ENCODE measurements at places on chromosomes 2 and 18. TPM values are rescaled to one million over a fixed set of nuclear protein-coding genes. Genes with fewer than 3 reads are reported as not detected.

DNA sequence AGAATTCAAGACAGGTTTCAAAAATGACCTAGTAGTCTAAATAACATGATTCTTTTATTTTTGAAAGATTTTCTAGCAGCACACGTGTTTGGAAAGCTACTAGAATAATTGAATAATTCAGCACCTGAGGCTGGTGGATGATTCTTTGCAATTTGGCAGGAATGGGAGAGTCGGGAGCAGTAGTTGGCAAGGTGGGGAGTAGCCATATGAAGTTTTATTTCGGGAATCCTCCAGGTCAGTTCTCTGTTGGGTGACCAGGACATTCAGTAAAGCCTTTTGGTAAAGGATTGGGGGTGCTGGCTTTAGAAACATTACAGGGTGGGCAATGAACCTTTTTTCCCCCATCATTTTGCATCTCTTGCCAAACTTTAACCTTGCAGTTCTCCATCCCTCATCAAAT is 75.0 kb upstream of the LYPD6B start:
- no peaks in the 10 kb centered on the region for H3K27me3 ChIP-seq
- H3K4me1 ChIP-seq: no peaks in the 10 kb centered on the region
- no peak for DNase-seq
- no peaks in the 10 kb centered on the region for H3K36me3 ChIP-seq

DNA sequence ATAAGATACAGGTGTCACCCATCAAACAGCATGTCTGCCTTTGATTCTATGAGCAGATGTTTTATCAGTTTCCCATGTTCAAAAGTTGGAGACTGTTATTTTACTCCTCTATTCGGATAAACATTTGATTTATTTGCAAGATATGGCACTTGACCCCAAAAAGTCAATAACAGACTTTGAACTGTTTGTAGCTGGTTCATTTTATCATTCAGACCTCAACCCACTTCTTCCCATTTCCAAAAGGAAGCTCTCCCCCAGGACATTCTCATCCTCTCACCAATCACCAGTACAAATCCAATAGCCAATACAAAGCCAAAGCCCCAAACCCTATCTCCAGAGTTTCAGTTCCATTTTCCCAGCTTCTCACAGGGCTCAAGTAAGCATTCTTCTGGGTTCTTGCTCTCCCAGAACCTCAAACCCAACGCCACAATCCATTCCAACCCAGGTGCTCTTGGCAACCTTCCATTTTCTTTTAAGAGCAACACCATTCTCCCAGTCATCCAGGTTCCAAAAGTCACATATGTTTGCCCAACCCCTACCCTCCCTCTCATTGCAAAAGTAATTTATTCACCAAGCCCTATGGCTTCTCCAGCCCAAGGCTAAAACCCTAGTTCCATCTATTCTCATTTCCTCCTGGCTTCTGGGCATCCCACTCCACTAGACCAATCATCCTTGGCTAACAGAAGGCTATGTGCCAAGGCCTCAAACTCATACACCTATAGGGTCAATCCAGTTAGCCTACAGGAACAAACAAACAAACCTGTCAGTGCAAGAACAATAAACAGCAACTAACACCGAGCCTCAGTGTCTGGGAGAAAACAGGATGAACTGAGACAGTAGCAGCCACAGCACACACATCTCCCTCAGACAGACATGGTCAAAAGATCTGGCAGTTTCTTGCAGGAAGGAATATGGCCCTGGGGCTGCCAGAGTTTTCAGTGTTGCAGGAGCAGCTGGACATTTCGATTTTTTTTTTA is 9.2 kb downstream of the ACVR1 start:
- DNase-seq: no peak
- H3K4me3 ChIP-seq: no peak overlapping the region
- no peak overlapping the region for H3K27ac ChIP-seq
- H3K36me3 ChIP-seq: no peaks in the 10 kb centered on the region

GRCh38 chr2:177810906-177811305 is 261.7 kb downstream of the PDE11A start:
- no peak overlapping the region for H3K4me3 ChIP-seq
- H3K36me3 ChIP-seq: no peaks in the 10 kb centered on the region
- no peak overlapping the region for H3K27ac ChIP-seq
- no peaks in the 10 kb centered on the region for H3K27me3 ChIP-seq
- H3K4me1 ChIP-seq: no peaks in the 10 kb centered on the region

GRCh38 chr2:240561325-240561971 is 1.3 kb downstream of the DUSP28 start:
- H3K27ac ChIP-seq: peak overlapping the region; percentile 100
- peak overlapping the region; percentile 93 for H3K4me3 ChIP-seq
- peaks cover 59% of the 10 kb centered on the region for H3K4me1 ChIP-seq

DNA sequence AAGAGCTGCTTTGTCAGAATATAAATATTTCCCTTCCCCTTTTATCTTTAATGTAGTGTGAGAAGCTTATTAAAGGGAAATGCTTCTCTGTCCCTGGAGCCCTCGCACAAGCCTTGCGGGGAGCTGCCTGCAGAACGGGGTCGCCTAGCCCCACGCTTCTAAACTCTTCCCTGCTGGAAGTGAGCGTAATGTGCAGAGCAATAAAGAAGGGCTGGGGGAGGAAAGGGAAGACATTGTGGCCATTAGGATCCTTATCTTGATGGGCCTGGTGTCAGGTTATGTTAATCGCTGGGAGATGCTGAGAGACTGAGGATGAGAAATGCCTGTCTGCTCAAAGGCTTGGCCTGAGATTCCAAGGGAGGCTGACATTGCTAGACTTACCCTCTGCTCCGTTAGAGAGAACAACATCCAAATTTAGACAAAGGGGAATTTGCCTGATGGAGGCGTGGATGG is 18.9 kb upstream of the FZD7 start:
- H3K4me3 ChIP-seq: no peak overlapping the region
- H3K27me3 ChIP-seq: no peaks in the 10 kb centered on the region
- H3K4me1 ChIP-seq: no peaks in the 10 kb centered on the region
- DNase-seq: no peak
- H3K27ac ChIP-seq: no peak overlapping the region
- H3K36me3 ChIP-seq: no peaks in the 10 kb centered on the region

DNA sequence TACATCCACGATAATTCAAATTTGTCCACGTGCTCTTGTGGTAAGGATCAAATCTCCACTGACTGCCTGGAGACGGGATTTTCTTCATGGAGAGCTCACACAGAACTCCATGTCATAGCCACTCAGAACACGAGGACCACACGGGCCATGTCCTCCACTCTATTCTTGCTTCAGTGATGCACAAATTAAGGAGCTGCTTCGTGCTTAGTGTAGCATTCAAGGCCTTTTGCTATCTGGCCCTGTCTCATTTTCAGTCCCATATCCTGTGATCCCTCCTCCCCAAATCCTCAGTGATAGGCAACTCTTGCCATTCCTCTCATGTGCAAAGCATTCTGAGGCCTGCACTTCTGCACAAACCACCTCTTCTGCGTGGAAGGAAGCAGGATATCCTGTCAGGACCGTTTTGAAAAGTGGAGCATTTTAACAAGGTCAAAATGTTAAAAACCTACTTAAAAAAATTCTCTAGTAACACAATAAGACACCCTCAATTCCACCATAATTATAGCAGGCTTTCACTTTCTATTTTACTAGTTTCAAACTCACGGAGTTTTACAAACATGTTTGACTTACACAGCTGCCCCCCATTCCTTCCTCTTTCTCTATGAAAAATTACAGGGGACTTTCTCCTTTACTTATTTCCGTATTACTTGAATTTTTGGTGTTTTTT is 35.2 kb downstream of the ST3GAL5 start:
- H3K36me3 ChIP-seq: no peaks in the 10 kb centered on the region
- no peaks in the 10 kb centered on the region for H3K27me3 ChIP-seq
- no peak overlapping the region for H3K4me3 ChIP-seq
- H3K27ac ChIP-seq: peak overlapping the region; percentile 39
- no peaks in the 10 kb centered on the region for H3K4me1 ChIP-seq
- DNase-seq: no peak

DNA sequence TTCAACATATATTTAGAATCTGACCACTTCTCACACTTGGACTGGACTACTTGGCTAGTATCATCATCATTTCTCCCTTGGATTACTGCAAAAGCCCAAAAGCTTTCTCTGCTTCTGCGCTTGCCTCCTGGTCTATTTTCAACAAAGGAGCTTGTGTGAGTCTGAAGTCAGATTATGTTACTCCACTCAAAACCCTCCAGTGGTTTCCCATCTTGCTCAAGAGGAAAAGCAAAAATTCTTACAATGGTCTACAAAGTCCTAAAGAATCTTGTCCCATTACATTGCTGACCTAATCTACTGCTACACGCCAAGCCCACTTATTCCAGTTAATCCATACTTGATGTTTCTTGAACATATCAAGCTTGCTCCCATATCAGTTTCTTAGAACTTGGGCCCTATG is 9.6 kb downstream of the PREPL start:
- H3K36me3 ChIP-seq: no peaks in the 10 kb centered on the region
- H3K27ac ChIP-seq: no peak overlapping the region
- H3K4me1 ChIP-seq: no peaks in the 10 kb centered on the region
- no peaks in the 10 kb centered on the region for H3K27me3 ChIP-seq

DNA sequence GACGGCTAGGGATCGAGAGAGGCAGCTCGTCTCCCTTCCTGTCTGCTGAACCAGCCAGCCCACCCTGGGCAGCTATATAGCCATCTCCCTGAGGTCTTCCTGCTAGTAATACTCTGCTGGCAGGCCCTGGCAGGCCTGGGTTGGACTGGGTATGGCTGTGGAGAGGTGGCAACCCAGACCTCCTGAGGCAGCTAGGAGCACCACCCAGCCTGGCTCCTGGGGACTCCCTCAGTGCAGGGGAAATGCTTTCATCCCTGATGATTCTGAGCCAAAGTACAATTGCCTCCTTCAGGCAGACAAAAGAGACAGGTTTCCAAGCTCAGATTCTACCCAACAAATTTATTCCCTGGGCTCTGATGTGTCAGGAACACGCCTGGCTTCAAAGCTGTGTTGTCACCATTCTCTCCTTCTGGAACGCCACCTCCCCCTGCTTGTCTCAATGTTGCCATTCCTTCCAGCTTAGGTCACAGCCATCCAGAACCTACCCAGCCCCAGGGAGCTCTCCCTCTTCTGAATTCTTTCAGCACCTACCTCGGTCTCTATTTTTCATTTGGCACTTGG is 4.7 kb upstream of the DNAJB2 start:
- H3K27me3 ChIP-seq: no peaks in the 10 kb centered on the region
- peak; percentile 76 for DNase-seq
- H3K4me1 ChIP-seq: no peaks in the 10 kb centered on the region
- no peak overlapping the region for H3K4me3 ChIP-seq

DNA sequence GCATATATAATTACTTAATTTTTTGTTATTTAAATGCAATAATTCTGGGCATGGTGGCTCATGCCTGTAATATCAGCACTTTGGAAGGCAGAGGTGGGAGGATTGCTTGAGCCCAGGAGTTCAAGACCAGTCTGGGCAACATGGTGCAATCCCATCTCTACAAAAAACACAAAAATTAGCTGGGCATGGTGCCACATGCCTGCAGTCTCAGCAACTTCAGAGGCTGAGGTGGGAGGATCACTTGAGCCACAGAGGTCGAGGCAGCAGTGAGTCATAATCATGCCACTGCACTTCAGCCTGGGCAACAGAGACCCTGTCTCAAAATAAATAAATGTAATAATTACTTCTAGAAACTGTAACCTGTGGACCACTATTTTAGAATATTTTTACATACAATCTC is 21.5 kb upstream of the TMEM87B start:
- H3K4me3 ChIP-seq: no peak overlapping the region
- H3K36me3 ChIP-seq: no peaks in the 10 kb centered on the region
- no peaks in the 10 kb centered on the region for H3K27me3 ChIP-seq
- H3K27ac ChIP-seq: peak overlapping the region; percentile 50
- no peaks in the 10 kb centered on the region for H3K4me1 ChIP-seq

- no peaks in the 10 kb centered on the region for H3K27me3 ChIP-seq
- H3K36me3 ChIP-seq: no peaks in the 10 kb centered on the region
- H3K4me3 ChIP-seq: no peak overlapping the region
- DNase-seq: no peak
Observed at GRCh38 chr2:207534417-207534816, 4.7 kb downstream of the CREB1 start.

DNA sequence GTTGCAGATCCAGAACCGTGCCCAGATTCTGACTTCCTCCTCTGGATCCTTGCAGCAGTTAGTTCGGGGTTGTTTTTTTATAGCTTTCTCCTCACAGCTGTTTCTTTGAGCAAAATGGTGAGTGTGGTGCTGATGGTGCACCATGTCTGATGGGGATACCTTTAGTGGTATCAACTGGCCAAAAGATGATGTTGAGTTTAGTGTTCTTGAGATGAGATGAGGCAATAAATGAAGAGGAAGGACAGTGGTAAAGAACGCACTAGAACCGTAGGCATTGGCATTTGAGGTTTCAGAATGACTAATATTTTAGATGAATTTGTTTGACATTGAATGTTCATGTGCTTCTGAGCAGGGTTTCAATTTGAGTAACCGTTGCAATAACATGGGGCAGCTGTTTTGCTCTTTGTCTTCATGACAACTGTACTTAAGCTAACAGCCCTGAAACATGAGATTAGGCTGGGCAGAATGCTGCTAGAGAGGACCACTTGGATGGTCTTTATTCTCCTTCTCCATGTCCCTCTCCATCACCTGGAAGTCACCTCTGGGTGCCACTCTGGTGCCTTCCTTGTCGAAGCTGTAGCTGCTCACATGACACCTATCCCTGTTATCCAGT is 3.9 kb downstream of the CTLA4 start:
- no peaks in the 10 kb centered on the region for H3K27me3 ChIP-seq
- no peaks in the 10 kb centered on the region for H3K36me3 ChIP-seq
- H3K27ac ChIP-seq: no peak overlapping the region
- H3K4me3 ChIP-seq: no peak overlapping the region
- no peaks in the 10 kb centered on the region for H3K4me1 ChIP-seq

DNA sequence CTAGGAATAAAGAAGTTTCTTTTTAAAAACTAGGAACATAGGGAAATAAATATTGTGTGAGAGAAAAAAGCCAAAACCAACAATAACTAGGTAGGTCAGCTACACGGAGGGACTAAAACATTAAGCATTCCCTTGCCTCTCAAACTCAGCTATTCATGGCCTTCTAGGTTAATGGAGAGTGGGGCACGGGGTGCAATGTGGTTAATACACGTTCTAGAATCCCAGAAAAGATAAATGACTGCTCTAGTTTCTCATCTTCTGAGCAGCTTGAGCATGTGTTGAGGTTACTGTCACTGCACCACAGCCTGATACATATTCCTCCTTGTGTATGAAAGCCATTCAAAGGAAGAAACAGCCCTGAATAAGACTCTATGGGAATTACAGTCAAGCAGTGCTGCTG is 31.4 kb downstream of the SLC8A1 start:
- peak overlapping the region; percentile 18 for H3K27ac ChIP-seq
- no peaks in the 10 kb centered on the region for H3K4me1 ChIP-seq
- H3K4me3 ChIP-seq: no peak overlapping the region
- H3K36me3 ChIP-seq: no peaks in the 10 kb centered on the region
- DNase-seq: no peak
- H3K27me3 ChIP-seq: no peaks in the 10 kb centered on the region

ADAM23 gene
- 7.6 TPM for total RNA-seq

DNA sequence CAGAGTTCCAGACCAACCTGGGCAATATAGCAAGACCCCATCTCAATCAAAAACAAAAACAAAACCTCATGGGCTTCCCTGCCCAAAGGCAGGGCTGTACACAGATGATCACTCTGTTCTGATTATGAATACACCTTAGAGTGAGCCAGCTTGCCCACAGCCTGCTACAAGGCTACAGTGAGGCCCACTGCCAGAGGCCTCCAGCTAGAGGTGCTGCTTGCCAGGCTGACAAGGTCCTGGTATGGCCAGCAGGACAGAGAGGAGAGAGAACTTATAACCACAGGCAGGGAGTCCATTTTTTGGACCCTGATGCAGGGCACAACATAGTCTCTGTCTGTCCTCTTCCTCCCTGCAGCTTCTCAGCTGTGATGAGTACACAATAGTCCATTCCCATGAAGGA is 41.5 kb downstream of the KANSL3 start:
- no peak overlapping the region for H3K4me3 ChIP-seq
- H3K4me1 ChIP-seq: no peaks in the 10 kb centered on the region
- no peak overlapping the region for H3K27ac ChIP-seq
- DNase-seq: no peak
- no peaks in the 10 kb centered on the region for H3K27me3 ChIP-seq
